ENCODE measurements at places on chromosomes 11 and 22.

- DNase-seq: no peak
These were observed 103.9 kb downstream of the TIMP3 start for GRCh38 chr22:32905400-32905799.

GRCh38 chr11:95262994-95263765, 32.2 kb upstream of the SESN3 start:
- no peak for DNase-seq

- DNase-seq: no peak
These were observed 15.4 kb downstream of the SCUBE2 start for GRCh38 chr11:9076046-9076445.

DNA sequence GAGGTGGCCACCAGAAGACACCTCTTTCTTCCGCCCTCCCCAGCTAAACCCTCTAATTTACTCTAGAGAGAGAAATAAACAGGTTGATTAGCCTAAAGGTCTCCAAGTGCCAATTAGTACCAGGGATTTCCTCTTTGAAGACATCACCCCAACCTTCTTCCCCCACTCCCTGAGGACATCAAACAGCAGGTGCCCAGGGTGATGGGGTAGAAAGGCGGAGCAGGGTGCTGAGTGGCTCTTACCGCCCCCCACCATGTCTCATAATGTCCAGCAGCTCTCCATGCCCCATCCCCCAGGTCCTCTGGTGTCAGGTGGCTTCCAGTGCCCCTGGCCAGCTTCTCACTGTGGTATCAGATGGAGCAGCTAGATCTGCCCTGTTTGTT, 5.3 kb upstream of the GNAZ start:
- DNase-seq: no peak

DNA sequence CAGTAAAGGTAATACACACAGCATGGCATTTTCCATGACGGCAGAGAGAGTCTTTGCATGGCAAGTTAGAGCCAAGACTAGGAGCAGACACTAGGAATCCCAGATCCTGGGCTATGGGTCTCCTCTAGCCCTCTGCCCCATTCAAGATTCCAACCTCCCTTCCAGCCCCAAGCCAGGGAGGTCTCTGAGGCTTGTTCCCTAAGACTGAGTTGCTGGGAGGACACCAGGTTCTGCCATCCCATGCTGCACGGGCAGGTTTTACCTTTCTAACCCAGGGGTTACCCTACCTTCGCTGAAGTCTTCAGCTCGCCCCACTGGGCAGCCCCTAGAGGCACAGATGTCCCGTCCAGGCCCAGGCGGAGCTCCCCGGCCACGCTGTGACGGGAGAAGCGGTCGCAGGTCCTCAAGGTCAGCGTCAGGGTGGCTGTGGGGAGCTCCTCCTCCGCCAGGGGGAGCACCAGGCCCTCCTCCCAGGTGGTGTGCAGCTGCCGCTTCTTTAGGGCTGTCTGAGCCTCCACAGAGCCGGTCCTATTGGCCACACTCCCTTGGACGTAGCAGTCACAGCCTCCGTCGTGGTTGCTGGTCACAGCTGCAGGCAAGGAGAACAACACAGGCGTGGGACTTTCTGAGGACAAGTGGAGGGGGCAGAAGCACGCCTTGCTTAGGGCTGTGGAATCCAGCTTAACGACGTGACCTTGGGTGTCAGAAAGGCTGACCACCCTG, 33.8 kb downstream of the SYT13 start:
- peak; percentile 21 for DNase-seq

DNA sequence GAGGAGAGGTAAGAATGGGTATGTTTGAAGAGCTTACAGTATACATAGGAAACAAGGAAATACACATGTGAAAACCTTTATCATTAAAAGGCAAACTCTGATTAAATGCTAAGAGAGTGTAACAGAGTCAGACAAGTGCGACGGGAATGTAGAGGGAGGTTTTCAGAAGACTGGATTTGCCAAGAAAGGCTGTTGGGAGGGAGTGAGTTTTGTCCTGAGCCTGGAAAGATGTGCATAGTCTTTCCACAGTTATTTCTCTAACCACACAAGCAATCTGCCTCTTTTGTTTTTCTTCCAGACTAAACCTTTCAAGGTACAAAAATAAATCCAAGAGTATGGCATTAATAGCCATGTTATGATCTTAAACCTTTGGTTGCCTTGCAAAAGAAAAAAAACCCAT, 170.9 kb downstream of the KIRREL3 start:
- DNase-seq: no peak

DNA sequence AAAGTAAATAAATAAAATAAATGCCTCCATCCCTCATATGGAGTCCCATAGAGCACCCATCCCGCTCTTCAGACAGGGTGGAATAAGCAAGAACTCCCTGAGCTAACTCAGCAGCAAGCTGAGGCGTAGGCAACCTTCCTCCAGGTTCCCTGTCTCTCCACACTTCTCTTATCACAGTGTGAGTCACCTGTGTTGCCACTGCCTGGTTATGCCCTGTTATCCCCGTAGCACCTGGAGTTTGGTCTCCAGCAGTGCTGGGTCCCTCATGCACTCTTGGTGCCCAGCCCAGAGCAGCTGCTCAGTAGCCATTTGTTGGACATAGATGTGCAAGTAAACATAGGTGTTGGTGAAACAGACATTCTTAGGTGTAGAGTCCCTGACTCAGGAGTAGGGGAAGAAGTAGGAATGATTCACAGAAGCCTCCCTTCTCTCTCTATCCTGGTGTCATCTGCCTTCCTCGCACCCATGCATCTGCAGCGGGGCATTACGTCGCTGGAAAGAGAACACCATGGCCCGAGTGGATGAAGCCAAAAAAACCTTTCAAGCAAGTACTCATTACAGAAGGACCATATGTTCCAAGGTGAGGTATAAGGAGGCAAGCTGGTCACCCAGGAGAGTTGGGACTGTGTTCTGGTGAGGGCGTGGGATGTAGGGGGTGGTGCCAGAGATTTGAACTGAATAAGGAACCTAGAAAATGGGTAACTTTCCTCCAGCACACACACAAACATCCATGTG, 56.0 kb downstream of the PISD start:
- no peak for DNase-seq

DNA sequence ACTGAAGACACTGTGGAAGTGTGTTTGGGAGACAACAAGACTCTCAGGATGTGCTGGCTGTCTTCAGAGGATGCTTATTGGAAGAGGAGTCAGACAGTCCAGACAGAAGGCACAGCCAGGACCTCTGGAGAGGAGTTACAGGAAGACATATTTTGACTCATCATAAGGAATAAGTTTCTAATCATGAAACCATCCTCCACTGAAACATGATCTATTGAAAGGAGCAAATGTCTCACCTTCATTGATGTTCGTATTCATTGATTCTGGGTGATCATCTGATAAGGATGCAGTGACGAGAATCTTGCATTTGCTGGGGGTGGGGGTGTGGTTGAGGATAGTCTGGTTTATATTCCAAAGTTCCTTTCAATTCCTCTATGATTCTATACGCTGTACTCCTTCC, 2.5 kb upstream of the CXCR5 start:
- no peak for DNase-seq

DNA sequence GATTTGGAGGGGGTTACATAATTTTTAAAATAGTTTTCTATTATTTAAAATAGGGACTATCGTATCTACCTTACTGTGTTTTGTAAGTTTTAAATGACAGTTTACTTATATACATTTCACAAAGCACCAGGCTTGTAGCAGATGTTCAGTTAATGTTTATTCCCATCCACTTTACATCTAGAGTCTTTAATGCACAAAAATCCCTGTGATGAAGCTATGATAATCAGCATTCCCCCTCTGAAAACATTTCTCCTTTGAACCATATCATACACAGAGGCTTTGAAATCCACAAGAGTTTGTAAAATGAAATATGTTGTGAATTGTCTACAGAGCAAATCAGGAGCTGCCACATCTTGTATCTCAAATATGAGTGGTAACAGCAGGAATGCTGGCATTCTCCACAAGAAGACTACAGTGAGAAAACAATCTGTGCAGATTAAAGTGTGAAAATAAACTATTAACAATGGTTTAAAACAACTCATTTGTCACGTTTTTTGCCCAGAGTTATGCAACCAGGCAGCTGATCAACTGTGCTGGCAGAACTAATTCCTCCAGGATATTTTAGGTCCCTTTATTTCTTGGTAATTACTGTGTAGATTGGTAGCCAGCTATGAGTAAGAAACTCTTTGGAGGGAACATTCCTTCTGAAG, 699.1 kb upstream of the ARHGAP42 start:
- DNase-seq: no peak

GRCh38 chr11:11430431-11430830, 77.4 kb upstream of the CSNK2A3 start:
- DNase-seq: no peak

GRCh38 chr22:33400061-33400840, 342.1 kb upstream of the SYN3 start:
- no peak for DNase-seq

DNA sequence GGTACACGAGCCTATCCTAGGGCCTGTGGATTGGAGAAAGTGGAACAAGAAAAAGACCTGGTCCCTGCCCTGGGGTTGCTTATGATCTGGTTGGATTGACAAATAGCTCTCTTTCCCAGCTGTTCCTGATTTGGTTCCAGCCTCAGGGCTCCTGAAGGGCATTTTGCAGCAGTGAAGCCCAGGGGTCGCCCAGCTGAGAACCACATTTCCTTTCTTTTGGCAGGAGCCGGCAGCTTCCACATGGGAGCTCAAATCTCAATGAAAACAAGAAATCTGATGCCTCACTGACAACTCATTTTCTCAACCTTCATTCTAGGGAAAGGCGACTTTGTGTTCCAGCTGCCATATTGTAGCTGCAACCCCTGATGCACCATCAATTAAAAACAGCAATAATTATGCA, 140.6 kb upstream of the CADM1 start:
- no peak for DNase-seq

- DNase-seq: peak; percentile 57
These were observed 15.4 kb downstream of the ARFGAP2 start for GRCh38 chr11:47161134-47161854.

- DNase-seq: no peak
These were observed 86.1 kb upstream of the PARVA start for GRCh38 chr11:12291313-12291712.

GRCh38 chr11:68838572-68838964, 3.1 kb downstream of the CPT1A start:
- peak; percentile 41 for DNase-seq

- DNase-seq: no peak
These were observed 526 bp upstream of the PNPLA5 start for GRCh38 chr22:43892183-43892894.

DNA sequence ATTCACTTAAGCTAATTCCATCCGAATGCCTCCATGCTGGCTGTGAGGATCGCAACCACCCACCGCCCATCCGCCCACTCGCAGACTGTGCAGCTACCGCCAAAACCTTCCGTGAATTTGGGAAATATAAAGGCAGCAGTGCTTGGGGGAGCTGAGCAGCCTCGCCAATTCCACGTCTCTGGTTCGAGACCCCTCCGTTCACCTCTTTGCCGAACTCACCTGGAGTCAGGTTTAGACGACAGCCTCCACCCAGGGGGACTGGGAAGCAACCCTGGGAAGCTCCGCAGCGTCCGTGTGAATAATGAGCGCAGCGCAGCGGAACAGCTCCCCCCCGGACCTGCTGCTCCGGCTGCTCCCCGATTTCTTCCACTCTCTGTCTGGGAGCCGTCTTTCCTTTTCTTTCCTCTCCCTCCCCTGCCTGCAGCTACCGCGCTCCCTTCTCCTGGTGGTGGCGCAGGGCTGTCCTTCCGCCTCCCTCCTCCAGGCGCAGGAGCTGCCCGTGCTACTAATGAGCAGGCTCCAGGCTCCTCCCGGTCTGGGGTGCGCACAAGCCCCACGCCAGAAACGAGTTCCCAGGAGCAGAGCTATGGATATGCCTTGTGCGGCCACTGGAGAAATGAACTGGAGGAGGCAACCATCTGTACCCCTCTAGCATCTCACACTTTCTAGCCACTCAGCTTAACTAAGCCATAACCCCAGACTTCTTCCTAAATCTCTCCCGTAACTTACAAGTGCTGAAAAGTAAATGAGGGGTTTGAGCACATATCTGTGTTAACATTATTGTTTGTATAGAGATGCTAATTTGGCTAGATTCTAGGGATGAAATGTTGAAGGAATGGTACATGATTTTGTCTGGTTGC, 107.3 kb downstream of the XKR3 start:
- DNase-seq: no peak

DNA sequence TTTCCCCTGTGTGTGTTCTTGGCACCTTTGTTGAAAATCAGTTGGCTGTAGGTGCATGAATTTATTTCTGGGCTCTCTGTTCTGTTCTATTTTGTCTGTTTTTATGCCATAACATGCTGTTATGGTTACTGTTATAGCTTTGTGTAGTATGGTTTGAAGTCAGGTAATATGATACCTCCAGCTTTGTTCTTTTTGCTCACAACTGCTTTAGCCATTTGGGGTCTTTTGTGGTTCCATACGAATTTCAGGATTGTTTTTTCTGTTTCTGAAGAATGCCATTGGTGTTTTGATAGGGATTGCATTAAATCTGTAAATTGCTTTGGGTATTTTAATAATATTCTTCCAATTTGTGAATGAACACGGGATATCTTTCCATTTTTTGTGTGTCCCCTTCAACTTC, 4.7 kb downstream of the PEX26 start:
- DNase-seq: no peak

DNA sequence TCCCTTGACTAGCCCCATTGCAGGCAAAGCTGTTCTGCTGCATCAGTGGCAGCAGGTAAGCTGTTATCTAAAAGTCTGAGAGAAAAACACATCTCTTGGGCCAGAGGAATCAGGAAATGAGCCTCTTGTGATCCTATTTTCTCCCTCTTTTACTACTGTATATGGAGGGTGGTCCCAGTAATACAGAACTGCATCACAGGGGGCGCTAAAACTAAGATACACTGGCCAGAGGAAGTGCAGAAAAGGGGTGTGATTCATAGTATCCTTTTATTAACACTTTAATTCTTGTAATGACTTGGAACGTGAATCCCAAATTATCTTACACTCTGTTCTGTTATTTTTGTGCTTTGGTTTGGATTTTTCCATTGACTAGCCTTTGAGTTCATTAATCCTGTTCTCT, 8.8 kb upstream of the MED17 start:
- DNase-seq: no peak

- no peak for DNase-seq
These were observed 61.0 kb downstream of the NCAM1 start for GRCh38 chr11:113022262-113022661.

- DNase-seq: peak; percentile 64
These were observed 25.3 kb downstream of the DUSP8 start for GRCh38 chr11:1546536-1547466.

DNA sequence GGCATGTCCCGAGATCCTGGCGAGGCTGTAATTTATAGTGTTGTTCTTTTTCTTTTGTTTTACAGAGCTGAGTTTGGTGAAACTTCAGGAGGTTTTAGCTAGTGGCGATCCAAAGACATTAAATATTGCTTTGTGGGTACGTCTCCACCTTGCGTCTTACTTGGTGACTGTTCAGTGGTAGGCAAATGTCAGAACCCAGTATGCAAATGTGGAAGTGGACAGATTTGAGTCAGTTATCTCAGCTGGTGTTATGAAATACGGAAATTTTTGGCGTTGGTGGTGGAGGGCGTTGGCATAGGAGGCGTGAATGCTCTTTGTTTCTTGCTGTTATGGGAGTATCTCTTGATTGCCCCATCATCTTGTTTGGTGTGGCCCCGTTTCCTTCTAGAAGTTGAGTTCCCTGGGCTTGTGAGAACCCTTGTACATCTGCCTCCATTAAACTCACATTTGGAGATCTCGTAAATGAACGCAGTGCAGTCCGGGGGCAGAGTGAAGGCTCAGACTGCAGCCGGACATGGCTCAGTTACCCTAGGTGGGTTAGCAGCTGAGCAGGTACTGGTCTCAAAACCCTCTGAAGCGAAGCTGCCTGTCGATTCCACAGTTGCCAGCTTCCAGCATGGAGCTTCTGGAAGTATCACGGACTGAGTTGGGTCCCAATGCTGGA, 39.9 kb downstream of the PTPRJ start:
- DNase-seq: no peak

GRCh38 chr22:35727436-35727835, 9.8 kb downstream of the APOL5 start:
- DNase-seq: no peak

Measured in activated naive CD8-positive, alpha-beta T cell treated with anti-CD3 and anti-CD28 coated beads for 36 hours (primary cell).